Osteocyte (in vitro differentiated cells): ENCODE measurements at places on chromosomes 1 and 21. TPM values are rescaled to one million over a fixed set of nuclear protein-coding genes. Genes with fewer than 3 reads are reported as not detected.

PLEKHO1 gene
- total RNA-seq: 50.1 and 52.2 TPM in 2 replicates

DNA sequence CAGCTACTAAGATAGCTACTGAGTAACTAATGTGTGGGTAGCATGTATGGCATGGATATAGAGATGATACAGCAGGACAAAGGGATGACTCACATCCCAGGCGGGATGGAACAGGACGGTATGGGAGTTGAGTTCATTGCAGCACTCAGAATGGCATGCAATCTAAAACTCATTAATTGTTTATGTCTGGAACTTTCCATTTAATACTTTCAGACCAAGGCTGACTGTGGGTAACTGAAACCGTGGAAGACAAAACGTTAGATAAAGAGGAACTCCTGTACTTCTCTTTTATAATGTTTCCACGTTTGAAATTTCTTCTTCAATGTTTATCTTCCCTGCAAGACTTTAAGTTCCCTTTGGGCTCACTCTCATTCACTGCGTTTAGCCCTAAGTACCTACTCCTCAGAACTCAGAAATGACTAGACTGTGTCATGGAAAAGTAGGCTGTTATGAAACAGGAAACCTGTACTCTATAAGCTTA, 151.9 kb downstream of the MAGI3 start:
- H3K4me3 ChIP-seq: no peak overlapping the region
- peaks cover 26% of the 10 kb centered on the region for H3K4me1 ChIP-seq
- H3K36me3 ChIP-seq: no peaks in the 10 kb centered on the region
- no peak for DNase-seq
- H3K27ac ChIP-seq: peak overlapping the region; percentile 83

- H3K4me1 ChIP-seq: no peaks in the 10 kb centered on the region
- peaks cover 7% of the 10 kb centered on the region for H3K27me3 ChIP-seq
- H3K27ac ChIP-seq: no peak overlapping the region
These were observed 385.9 kb downstream of the GPATCH2 start for GRCh38 chr1:217244971-217245370.

RXRG gene
- not detected in 2 replicates for total RNA-seq

DNA sequence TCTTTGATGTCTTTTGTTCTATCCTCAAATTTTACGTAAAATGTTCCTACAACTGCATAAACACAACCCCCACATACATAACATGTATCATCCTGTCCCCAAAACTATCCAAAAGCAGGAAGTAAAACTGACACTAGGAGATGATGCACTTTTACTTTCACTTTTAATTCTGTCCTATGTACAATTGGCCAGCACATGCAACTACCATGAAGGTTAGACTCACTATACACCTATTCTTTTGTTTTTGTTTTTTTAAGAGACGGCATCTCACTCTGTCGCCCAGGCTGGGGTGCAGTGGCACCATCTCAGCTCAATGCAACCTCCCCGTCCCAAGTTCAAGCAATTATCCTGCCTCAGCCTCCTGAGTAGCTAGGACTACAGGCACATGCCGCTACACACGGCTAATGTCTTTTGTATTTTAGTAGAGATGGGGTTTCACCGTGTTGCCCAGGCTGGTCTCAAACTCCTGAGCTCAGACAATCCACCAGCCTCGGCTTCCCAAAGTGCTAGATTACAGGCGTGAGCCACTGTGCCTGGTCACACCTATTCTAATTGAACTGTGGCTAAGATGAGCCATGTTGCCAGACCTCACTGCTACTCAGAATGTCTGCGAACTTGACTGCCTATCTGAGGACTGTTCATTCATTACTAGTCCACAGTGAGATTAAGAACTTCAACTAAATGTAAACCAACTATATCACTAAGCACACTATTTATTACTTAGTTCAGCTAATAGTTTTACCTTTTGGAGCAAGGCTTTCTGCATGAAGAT, 48.0 kb downstream of the TOR3A start:
- peaks cover 39% of the 10 kb centered on the region for H3K4me1 ChIP-seq
- peaks cover 11% of the 10 kb centered on the region for H3K36me3 ChIP-seq
- H3K4me3 ChIP-seq: peak overlapping the region; percentile 57
- no peak for DNase-seq
- peak overlapping the region; percentile 80 for H3K27ac ChIP-seq
- no peaks in the 10 kb centered on the region for H3K27me3 ChIP-seq

- no peak overlapping the region for H3K4me3 ChIP-seq
- no peaks in the 10 kb centered on the region for H3K27me3 ChIP-seq
- peaks cover 32% of the 10 kb centered on the region for H3K4me1 ChIP-seq
- DNase-seq: no peak
These were observed 52.7 kb downstream of the ZBTB17 start for GRCh38 chr1:15923241-15923640.

- peak; percentile 94 for DNase-seq
- peak within 1 kb of the TSS; percentile 99 for H3K4me3 ChIP-seq
- no peaks in the 10 kb centered on the region for H3K27me3 ChIP-seq
- H3K36me3 ChIP-seq: peaks cover 4% of the 10 kb centered on the region
- H3K27ac ChIP-seq: peak within 1 kb of the TSS; percentile 98
These were observed at the start of gene OSBPL9 for GRCh38 chr1:51616903-51617708. TSS of gene OSBPL9 (plus strand) at chr1:51617092. CDS start at chr1:51617111, 19 bp downstream.

SCCPDH gene
- 34.4 and 34.9 TPM in 2 replicates for total RNA-seq

GRCh38 chr1:221074332-221074731, 195.1 kb downstream of the HLX start:
- no peaks in the 10 kb centered on the region for H3K4me1 ChIP-seq
- no peak overlapping the region for H3K27ac ChIP-seq
- peaks cover 24% of the 10 kb centered on the region for H3K27me3 ChIP-seq
- no peaks in the 10 kb centered on the region for H3K36me3 ChIP-seq

GRCh38 chr1:17967623-17968255, 139.9 kb upstream of the IGSF21 start:
- no peak overlapping the region for H3K4me3 ChIP-seq
- no peaks in the 10 kb centered on the region for H3K4me1 ChIP-seq
- no peak overlapping the region for H3K27ac ChIP-seq
- no peak for DNase-seq
- no peaks in the 10 kb centered on the region for H3K36me3 ChIP-seq

TFB2M gene
- 11.5 and 12.5 TPM in 2 replicates for total RNA-seq

TEX38 gene
- total RNA-seq: not detected in 2 replicates

- no peak within 1 kb of the TSS for H3K27ac ChIP-seq
- DNase-seq: no peak
- peak within 1 kb of the TSS; percentile 65 for H3K4me3 ChIP-seq
- H3K36me3 ChIP-seq: no peaks in the 10 kb centered on the region
These were observed at the start of gene TMEM61 for GRCh38 chr1:54980528-54981241. TSS of gene TMEM61 (plus strand) at chr1:54980628. CDS start at chr1:54981066, 438 bp downstream.

PTAFR gene
- 0.08 TPM in 1 of 2 replicates, not detected in the other for total RNA-seq

DNA sequence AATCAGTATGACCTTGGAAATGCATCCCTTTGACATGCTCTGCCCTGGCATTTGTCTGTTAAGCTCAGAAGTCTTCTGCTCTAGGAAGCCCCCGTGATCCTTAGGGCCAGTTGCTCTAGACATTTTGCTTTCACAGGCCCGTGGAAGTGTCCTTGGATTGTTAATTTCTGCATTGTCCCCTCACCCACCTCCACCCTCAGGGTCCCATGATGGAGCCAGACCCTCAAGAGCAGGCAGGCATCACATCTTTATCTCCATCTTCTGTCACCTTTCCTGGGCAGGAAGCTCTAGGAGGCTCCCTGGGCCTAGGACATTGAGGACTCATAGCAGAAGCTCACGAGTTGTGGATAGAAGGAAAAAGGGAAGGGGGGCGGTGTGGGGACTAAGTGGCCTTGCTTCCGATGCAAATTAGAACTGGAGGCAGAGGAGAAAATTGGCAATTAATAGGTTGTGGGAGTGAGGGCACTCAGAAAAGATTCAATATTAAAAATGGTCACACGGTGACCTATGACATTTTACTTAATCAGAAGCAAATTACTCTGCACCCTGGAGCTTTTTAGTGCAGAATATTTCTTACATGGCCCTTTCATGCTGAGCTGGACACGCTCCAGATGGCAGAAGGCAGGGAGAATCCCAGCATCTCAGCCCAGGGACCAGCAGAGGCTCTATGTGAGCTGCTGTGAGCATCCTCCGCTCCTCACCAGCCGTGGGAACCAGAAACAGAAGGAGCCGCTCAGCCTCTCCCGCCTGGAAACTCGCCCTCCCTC, 185.0 kb downstream of the MATN1 start:
- no peaks in the 10 kb centered on the region for H3K4me1 ChIP-seq
- no peaks in the 10 kb centered on the region for H3K36me3 ChIP-seq
- H3K27ac ChIP-seq: no peak overlapping the region
- DNase-seq: peak; percentile 67

DNA sequence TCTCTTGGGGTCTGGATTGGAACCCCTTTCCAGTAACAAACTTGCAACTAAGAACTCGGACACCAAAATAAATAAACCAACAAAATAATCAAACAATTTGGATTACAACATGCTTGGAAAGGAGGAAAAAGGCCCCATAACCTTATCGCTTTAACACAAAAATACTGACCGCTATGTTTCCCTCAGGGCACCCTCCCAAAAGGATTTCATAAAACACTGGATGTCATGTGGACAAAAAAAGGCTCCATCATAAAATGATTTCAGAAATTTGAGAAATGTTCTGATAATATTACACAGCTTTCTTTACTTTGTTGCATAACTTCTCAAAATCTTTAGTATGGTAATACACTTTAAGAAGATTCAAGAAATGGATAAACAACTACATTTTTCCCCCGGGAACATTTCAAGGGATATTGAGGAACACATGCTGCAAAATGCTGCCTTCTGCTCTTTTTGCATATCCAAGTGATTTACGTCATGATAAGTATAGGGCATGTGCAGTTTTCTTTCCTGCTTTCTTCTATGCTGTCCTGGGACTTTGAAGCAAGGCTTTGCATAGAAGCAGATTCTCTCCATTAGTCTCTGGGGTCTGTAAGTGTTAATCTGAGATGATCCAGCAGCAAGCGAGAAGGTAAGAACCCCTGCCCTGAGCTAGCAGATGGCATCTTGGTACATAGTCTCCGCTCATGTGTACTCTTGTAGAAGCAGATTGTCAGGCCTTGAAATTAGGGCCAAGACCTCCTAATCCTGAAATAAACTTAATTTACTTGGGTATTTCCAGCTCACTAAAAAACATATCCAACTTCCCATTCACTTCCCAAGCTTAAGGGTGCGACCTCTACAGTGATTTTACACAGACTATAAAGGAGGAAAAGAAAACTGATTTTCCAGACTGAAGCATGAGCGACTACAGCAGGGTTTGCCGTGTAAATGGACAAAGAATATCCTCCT, 85.5 kb upstream of the KIAA0040 start:
- H3K27me3 ChIP-seq: no peaks in the 10 kb centered on the region
- no peaks in the 10 kb centered on the region for H3K4me1 ChIP-seq
- no peak for DNase-seq
- H3K27ac ChIP-seq: no peak overlapping the region

GRCh38 chr21:46100906-46101305, 3.0 kb downstream of the COL6A2 start:
- H3K4me1 ChIP-seq: peaks cover 43% of the 10 kb centered on the region
- no peaks in the 10 kb centered on the region for H3K27me3 ChIP-seq
- H3K36me3 ChIP-seq: peaks cover 38% of the 10 kb centered on the region
- H3K4me3 ChIP-seq: peak overlapping the region; percentile 88
- no peak for DNase-seq
- H3K27ac ChIP-seq: peak overlapping the region; percentile 83

IER5 gene
- 29.8 and 32.2 TPM in 2 replicates for total RNA-seq

FAM78B gene
- 0.16 and 0.51 TPM in 2 replicates for total RNA-seq

GRCh38 chr1:57620605-57621004, 196.7 kb upstream of the DAB1 start:
- H3K4me1 ChIP-seq: peaks cover 10% of the 10 kb centered on the region
- peaks cover 2% of the 10 kb centered on the region for H3K27me3 ChIP-seq
- no peak overlapping the region for H3K27ac ChIP-seq
- no peaks in the 10 kb centered on the region for H3K36me3 ChIP-seq
- DNase-seq: no peak

- H3K27me3 ChIP-seq: peaks cover 47% of the 10 kb centered on the region
- H3K36me3 ChIP-seq: no peaks in the 10 kb centered on the region
- no peak overlapping the region for H3K27ac ChIP-seq
- no peak overlapping the region for H3K4me3 ChIP-seq
- no peak for DNase-seq
These were observed 51.1 kb downstream of the FAM163A start for GRCh38 chr1:179794146-179794545.

FAM72B gene
- total RNA-seq: 1.7 and 2.5 TPM in 2 replicates

NECAP2 gene
- 62.0 and 67.5 TPM in 2 replicates for total RNA-seq

SLAMF1 gene
- total RNA-seq: not detected in 2 replicates

DNA sequence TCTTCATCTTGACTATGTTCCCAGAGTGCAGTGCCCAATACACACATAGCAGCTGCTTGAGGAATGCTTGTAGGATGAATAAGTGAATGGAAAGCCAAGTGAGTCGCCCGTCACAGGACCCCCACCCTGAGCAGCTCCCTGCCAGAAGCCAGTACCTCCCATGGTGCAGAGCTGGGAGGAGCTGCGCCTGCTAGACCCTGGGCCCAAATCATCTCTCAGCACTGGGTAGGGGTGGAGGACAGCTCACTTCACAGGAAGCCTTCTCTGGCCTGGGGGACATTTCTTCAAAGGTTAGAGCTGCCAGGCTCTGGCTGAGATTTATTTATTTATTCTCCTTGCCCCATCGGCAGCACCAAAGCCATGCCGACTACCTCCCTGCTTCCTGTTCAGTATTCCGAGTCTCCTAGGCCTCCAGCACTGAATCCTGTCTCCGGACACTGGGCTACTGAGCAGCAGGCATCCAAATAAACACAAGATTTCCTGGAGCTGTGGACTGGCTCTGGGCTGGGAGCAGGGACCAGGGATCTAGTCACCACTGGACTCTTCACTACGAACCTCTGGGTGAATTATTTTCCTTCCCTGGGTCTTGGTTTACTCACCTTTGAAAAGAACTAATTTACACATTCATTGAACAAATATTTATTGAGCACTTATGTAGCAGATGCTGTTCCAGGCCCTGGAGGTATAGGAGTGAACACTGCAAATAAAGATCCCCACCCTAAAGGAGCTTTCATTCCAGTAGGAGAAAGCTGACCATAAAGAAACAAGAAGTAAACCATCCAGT, 187.7 kb downstream of the TRABD2B start:
- H3K4me3 ChIP-seq: no peak overlapping the region
- H3K27ac ChIP-seq: peak overlapping the region; percentile 39
- no peaks in the 10 kb centered on the region for H3K36me3 ChIP-seq
- peaks cover 50% of the 10 kb centered on the region for H3K4me1 ChIP-seq
- no peaks in the 10 kb centered on the region for H3K27me3 ChIP-seq

- no peaks in the 10 kb centered on the region for H3K36me3 ChIP-seq
- no peak for DNase-seq
- H3K4me1 ChIP-seq: no peaks in the 10 kb centered on the region
- H3K27ac ChIP-seq: no peak overlapping the region
- peaks cover 50% of the 10 kb centered on the region for H3K27me3 ChIP-seq
- no peak overlapping the region for H3K4me3 ChIP-seq
These were observed 10.6 kb downstream of the MAP3K21 start for GRCh38 chr1:233338102-233338501.

GRCh38 chr1:226453015-226453704, 45.3 kb upstream of the PARP1 start:
- no peak overlapping the region for H3K4me3 ChIP-seq
- no peak for DNase-seq
- H3K36me3 ChIP-seq: no peaks in the 10 kb centered on the region
- H3K4me1 ChIP-seq: no peaks in the 10 kb centered on the region

FAM43B gene
- total RNA-seq: 0.37 and 0.43 TPM in 2 replicates
